ENCODE measurements at places on chromosomes 2 and 18.

- peaks cover 9% of the 10 kb centered on the region for H3K4me1 ChIP-seq
- H3K27me3 ChIP-seq, result no peaks in the 10 kb centered on the region
- H3K36me3 ChIP-seq, result no peaks in the 10 kb centered on the region
- H3K4me3 ChIP-seq, result no peak overlapping the region
These were observed 421.6 kb upstream of the ID2 start for GRCh38 chr2:8260213-8260612.

- H3K27ac ChIP-seq, result no peak overlapping the region
- H3K4me1 ChIP-seq, result no peaks in the 10 kb centered on the region
- DNase-seq, result no peak
These were observed 368.4 kb upstream of the HS6ST1 start for GRCh38 chr2:128686881-128687555.

DNA sequence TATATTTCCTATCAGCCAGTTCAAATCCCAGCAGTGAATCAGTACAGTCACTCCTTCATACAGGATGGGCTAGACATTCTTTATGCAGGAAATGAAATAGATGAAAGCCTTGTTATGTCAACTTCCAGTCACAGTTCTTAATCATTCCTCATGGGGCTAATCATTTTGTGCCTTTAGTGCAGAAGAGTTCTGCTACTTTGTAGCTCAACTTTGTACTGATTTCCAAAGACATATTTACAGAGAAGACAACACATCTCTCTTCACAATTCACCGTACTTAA, 593.9 kb upstream of the NETO1 start:
- no peak for DNase-seq
- H3K4me1 ChIP-seq, result no peaks in the 10 kb centered on the region
- no peak overlapping the region for H3K4me3 ChIP-seq
- H3K27ac ChIP-seq, result no peak overlapping the region
- H3K36me3 ChIP-seq, result no peaks in the 10 kb centered on the region

DNA sequence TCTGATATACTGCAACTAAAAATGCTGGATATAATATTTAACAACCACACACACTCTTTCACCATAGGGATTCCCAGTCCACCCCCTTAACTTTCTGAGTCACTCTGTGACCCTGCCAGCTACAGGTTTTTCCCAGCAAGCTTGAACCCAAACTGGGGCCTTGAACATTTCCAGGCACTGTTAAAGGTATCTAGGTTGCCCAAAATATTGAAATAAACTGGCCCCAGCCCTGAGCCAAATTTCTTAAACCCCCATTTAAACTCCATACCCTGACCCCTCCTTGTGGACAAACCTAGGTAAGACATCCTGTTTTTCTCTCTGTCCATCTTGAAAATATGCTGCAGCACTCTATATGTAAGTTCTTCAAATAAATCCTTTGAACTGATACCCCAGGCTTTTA, 19.7 kb upstream of the DCTN1 start:
- no peaks in the 10 kb centered on the region for H3K4me1 ChIP-seq
- no peak overlapping the region for H3K4me3 ChIP-seq
- DNase-seq, result no peak
- no peaks in the 10 kb centered on the region for H3K36me3 ChIP-seq
- H3K27me3 ChIP-seq, result no peaks in the 10 kb centered on the region

- no peak for DNase-seq
- no peak overlapping the region for H3K27ac ChIP-seq
- H3K36me3 ChIP-seq, result no peaks in the 10 kb centered on the region
- H3K4me1 ChIP-seq, result 0 out of 2 replicates have a peak, but pooled peaks cover 2% of the 10 kb centered on the region
These were observed 13.3 kb upstream of the C18orf32 start for GRCh38 chr18:49500201-49500921.

DNA sequence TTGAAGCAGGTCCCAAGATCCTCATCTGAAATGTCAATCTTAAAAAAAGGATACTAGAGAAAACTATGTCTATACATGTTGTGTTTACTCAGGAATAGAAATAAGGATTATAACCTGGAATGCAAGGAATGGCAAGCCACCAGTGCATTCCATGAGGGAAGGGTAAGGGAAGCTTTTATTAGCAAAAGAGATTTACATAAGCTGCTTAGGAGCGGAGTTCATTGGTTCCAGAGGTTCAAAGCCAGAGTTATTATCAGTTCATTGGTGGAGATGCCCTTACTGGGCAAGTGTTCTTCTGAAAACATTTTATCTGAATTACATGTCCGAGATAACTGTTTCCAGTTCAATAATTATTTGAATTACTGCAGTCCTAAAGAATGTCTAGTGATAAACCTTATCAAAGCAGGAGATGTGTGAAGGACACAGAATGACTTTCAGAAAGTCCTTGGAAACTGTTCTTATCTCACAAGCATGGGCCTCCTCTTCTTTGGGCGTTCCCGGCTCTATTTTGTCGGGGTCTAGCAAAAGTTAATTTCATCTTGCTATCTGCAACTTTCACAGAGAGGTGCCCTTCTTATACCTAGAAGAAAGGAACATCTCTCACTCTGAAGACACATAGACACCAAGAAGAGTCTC, 23.5 kb downstream of the COMMD1 start:
- H3K27ac ChIP-seq, result no peak overlapping the region
- no peaks in the 10 kb centered on the region for H3K36me3 ChIP-seq
- H3K4me3 ChIP-seq, result no peak overlapping the region
- no peaks in the 10 kb centered on the region for H3K4me1 ChIP-seq
- DNase-seq, result no peak

DNA sequence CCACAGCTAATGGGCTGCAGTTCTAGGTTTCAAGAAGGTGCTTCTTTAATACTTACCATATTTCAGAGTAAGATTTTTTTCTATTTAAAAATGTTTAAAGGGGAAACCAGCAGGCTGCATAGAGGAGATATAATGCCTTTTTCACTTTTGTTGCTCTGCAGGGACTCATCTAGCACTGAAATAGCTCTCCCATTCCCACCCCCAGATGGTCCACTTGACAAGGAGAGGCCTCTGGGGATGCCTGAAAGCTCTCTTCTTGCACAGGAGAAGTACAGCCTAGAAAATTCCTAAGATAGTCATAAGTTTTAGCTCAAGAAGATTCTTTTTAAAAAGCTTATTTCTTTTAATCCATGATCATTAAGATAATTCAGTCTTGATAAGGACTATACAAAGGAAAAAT, 126.4 kb downstream of the CDH2 start:
- H3K4me1 ChIP-seq, result peaks cover 13% of the 10 kb centered on the region
- no peaks in the 10 kb centered on the region for H3K27me3 ChIP-seq
- DNase-seq, result no peak
- H3K4me3 ChIP-seq, result no peak overlapping the region
- H3K27ac ChIP-seq, result no peak overlapping the region

GRCh38 chr18:23932385-23933067, 82.0 kb upstream of the TTC39C start:
- no peaks in the 10 kb centered on the region for H3K36me3 ChIP-seq
- no peaks in the 10 kb centered on the region for H3K4me1 ChIP-seq
- no peak overlapping the region for H3K4me3 ChIP-seq
- DNase-seq, result no peak

DNA sequence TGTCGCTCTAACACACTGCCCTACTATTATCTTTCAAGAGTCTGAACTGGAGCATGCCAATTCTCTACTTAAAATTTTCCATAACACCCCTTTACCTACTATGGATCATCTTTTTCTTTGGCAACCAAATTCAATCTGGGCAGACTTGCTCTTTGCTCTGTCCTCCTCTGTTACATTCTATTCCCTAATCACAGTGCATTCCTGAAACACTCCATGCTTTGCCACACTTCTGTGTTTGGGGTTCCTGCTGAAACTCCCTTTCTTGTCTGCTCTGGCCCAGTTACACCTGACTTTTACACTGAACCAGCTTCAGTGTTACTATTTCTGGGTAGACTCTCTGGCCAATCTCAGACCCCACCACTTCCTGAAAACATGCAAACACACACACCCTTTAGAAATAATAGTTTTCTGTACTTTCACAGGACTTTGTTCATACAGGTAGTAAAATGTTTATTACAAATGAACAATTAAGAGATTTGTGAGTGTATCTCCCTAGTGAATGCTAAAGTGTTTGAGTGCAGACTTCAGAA, 119.9 kb upstream of the DCC start:
- H3K27ac ChIP-seq, result no peak overlapping the region
- H3K4me3 ChIP-seq, result no peak overlapping the region
- no peaks in the 10 kb centered on the region for H3K36me3 ChIP-seq
- no peak for DNase-seq

DNA sequence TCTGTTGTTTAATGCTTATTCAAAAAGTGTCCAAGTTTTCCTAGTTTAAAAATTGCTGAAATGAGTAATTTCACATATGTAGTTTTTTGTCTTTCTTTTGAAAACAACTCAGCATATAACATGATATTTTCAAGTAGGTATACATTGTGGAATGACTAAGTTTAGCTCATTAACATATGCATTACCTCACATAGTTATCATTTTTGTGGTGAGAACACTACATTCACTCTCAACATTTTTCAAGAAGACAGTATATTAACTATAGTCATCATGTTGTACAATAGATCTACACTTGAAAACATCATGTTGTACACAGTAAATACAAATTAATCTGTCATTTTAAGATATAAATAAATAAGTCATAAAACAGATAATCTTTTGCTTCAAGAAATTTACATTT, 340.0 kb downstream of the CCDC85A start:
- H3K4me1 ChIP-seq, result no peaks in the 10 kb centered on the region
- no peaks in the 10 kb centered on the region for H3K36me3 ChIP-seq
- DNase-seq, result no peak
